ENCODE measurements at places on chromosomes 3 and 15.

- DNase-seq, result peak; percentile 38
These were observed 941 bp upstream of the SLC26A6 start for GRCh38 chr3:48636149-48636655.

- DNase-seq, result no peak
These were observed 2.2 kb downstream of the FURIN start for GRCh38 chr15:90870354-90871138.

- DNase-seq, result peak; percentile 42
These were observed 50.9 kb downstream of the MYL3 start for GRCh38 chr3:46812237-46812791.

DNA sequence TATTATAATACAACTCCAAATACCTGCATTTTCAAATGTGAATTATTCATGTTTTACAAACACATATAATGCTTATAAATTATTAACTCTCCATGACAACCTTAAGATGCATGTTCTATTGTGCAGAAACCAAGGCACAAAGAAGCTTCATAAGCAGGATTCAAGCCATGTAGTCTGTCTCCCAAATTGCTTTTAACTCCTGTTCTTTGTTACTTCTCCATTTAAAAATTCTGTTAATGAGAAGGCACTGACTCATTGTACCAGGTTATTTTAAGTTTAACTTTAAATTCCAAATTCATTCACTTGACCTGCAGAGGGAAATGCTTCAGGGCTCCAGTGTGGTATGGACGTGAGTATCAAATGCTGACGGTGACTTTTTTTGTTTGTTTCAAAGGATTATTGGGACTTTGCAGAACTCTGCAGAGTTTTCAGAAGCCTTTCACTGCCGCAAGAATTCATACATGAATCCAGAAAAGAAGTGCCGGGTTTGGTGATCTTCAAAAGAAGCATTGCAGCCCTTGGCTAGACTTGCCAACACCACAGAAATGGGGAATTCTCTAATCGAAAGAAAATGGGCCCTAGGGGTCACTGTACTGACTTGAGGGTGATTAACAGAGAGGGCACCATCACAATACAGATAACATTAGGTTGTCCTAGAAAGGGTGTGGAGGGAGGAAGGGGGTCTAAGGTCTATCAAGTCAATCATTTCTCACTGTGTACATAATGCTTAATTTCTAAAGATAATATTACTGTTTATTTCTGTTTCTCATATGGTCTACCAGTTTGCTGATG, 100.0 kb downstream of the MME start:
- DNase-seq, result no peak

- no peak for DNase-seq
These were observed 138.1 kb upstream of the PDZRN3 start for GRCh38 chr3:73762855-73763254.

DNA sequence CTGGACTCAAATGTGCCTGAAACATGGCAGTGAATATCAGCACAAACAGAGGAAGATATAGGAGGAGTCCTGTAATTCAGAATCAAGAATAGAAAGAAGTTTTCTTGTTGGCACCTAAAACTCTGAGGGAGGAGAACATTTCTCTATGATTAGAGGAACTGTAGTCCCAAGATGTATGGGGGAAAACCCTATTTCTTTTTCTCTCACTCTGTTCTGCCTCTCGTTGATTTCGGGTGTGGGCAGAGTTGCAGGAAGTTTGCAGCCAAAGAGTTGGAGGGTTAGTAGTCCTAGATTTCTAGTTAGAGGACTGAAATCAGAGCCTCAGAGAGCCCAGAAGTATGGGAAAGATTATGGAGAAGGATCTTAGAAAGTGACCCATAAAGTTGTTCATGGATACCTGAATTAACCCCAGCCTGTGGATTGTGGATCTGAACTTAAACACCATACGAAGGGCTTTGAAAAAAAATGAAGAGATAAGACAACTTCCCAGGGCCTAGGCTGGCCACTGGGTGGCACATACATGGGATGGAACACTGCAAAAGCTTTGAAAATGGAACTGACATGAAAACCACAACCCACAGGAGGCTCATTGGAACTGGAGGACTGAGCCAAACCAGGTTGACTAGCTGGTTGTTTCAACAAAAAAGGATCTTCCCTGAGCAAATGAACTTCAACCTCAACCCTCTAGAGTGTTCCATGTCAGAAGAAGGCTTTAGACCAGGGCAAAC, 34.6 kb downstream of the FMN1 start:
- DNase-seq, result no peak

DNA sequence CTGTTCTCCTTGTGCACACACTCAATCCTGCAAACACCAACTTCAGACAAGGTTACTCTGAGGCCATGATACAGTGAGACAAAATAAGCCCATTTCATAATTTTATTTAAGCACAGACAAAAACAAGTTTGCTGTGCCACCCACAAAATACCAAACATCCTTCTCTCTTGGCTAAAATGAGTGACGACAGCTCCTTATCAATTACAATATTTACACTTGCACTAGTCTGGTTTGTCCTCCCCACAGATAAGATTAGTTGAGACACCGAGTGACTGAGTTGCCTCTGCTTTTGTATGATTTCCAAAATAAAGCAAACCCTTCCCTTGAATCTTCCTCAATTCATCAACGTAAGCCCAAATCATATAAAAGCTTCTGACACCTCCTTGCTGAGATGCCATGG, 233.5 kb upstream of the ATP10A start:
- DNase-seq, result no peak

GRCh38 chr3:22908989-22909507, 294.1 kb upstream of the UBE2E2 start:
- no peak for DNase-seq

DNA sequence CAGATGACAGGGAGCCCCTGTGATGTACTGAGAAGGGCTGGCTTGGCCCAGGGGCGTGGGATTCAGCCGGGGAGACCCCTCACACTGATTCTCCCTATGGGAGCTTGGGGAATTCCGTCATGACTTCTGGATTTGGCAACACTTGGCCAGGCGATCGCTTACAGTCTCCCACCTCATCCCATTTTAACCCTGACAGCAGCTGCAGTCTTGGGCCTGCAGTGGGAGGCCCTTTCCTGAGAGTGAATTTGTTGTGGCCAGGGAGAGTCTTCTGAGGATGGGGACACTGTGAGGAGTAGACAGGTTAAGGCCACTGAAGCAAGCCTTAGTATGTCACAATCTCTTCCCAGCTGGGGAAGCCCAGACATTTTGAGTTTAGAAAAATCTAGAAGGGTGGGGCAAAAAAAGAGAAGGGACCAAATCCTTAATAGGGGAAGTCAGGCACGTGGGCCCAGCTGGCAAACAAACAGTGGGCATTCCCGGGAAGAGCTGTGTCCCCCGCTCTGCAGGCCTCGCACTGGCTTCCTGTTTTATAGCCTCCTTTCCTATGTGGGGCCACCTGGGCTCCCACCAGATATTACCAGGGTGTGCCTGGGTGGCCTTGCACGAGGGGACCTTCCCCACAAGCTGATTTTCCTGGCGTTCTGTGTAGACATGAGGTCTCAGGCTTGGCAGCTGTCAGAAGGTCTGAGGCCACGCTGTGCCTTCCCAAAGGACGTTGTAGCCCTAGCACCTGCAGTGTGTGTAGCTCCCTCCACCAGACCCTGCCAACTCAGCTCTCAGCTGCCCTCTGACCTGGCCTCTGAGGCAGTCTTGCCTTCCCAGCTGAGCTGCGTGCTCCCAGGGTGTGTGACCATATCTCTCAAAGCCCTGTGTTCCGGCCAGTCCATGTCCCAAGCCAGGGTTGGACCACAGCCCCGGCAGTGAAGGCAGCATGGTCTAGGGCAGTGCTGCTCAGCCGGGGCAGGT, 64.5 kb downstream of the FEM1B start:
- DNase-seq, result no peak

- no peak for DNase-seq
These were observed 728.1 kb downstream of the OTOL1 start for GRCh38 chr3:162224746-162225145.

GRCh38 chr3:189529889-189530471, 101.2 kb upstream of the TP63 start:
- no peak for DNase-seq

- DNase-seq, result peak; percentile 84
These were observed 19.3 kb downstream of the PDZRN3 start for GRCh38 chr3:73605412-73605811.
